ENCODE measurements at places on chromosomes 2 and 18.

DNA sequence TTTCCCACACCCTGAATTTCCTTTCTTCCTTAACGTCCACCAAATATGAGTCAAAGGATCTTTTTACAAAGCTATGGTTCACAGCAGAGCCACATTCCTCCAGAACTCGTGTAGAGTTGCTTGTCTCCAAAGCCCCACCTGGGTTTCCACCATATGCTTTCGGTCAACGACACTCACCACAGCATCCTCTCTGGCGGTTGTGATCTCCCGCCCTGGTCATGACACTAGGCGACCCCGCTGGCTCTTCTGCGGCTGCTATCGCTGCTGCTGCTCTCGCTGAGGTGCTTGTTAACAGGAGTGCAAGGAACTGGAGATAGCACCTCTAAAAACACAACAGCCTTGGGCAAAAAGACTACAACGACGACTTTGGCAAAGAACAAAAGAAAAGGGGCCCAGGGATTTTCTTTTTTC lies 340 bp downstream of the SLC40A1 start:
- DNase-seq, result no peak

DNA sequence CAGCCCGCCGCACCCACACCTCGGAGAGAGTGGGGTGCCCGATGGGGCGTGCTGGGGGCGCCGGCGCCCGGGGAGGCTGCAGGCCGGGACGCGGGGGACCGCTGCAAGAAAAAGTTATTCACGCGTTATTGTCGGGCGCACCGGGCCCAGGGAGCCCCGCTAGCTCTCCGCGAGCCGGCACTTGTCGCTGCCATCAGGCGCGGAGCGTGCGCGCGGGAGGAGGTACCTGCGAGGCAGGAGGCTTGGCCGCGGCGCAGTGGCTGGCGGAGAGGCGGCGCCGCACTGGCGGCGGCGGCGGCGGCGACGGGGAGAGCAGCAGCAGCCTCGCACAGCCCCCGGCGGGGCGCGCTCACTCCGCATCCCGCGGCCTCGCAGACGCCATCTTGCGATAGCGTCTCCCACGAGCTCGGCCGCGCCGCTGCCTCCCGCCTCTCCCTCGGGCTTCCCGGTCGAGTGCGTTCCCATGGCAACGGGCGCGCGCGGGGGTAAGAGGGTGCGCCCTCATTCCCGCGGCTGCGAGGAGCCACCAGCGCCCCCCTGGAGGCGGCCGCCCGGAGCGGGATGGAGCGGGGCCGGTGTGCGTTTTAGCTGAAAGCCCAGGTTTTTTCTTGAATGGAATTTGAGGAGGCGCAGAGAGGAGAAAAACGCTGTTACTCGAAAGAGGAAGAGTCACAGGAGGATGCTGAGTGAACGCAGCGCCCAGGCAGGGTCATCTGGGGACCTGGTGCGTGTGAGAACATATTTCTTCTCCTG lies at the start of gene CHN1:
CHN1 (minus strand) TSS at position 402 of the 753 bp plus-strand sequence. CDS start 469 bp downstream, outside the sequence.
- DNase-seq, result peak; percentile 51

DNA sequence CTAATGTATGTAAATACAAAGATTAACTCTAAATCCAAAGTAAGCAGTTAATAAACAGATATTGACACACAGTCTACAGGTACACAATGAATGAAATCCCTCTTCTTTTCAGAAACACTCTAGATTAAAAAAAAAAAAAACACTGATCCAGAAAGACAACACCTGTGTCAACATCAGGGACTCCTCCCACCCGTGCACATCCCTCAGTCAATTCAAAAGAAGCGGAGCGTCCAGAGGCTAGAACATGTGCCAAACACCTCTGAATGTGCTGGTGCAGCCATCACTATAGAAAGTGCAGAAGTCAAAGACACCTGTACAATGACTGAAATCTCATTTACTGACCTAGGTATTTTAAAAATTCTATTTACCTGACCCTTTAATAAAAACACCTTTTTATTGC lies 622.6 kb upstream of the ID2 start:
- DNase-seq, result no peak

- no peak for DNase-seq
Observed at GRCh38 chr18:55918444-55918843, 330.5 kb upstream of the TCF4 start.

DNA sequence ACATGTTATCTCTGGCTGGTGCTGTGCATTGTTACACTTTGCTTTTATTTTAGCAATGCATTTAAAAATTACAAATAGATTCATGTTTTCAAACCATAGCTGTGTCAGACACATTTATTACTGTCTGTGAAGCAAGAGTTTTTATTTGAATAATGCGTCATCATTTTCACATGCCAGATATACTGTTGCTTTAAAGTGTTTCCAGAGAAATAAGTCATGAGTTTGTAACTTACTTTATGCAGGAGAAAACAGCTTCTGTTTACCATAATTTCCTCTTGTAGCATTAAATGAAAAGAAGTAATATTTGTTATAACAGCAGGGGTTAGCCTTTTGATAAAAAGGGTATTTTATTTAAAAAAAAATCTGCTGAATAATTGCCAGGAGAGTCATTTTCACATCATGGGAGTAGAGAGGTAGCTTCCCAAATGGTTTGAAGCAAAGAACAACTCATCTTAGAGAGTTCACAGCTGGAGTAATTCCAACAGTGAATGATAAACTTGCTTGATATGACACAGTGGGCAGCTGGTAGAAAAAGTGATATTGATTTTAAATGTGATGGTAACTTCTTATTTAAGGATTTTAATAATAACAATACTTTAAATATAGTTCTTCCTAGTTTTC lies 1274.5 kb upstream of the CRIM1 start:
- no peak for DNase-seq

GRCh38 chr2:125092276-125093009 lies 1067.4 kb downstream of the CNTNAP5 start:
- no peak for DNase-seq

DNA sequence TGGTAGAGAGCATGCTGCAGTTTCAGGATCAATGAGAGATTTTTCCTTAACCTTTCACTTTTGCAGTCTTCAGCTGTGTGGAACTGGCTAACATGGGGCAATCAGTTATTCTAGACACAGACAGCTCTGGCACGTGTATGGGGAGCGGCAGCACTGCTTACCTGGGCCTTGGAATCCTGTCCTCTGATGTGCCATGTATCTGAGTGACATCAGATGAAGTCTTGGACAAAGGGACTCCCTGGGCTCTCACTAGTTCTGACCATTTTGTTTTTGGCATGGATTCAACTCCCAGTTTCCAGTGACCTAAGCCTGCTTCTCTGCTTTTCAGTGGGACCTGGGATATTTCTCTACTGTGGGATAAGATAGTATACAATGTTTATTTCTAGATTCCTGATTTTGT lies 54.3 kb downstream of the RNF144A start:
- no peak for DNase-seq

GRCh38 chr2:163856941-163857340 lies 121.1 kb upstream of the FIGN start:
- DNase-seq, result no peak

DNA sequence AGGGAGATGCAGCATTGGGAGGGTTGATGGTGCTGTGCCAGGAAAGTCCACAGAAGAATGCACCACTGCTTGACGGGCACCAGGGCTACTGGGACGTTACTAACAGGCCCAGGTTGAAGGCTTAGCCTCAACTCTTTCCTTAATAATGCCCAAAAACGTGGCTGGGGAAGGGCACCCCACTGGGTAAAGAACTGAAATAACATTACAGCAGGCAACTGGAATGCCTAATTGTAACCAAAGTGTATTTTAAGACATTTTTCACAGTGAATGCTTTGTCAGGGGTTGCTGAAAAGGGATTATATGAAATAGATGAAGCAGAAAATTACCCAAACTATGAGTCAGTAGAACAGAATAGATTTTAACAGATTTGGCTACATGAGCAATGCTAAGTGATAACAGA lies 191.3 kb downstream of the CMPK2 start:
- no peak for DNase-seq

GRCh38 chr18:39346916-39347315 lies 1781.3 kb upstream of the CELF4 start:
- no peak for DNase-seq

GRCh38 chr2:235498946-235499812 lies 5.3 kb downstream of the AGAP1 start:
- no peak for DNase-seq

DNA sequence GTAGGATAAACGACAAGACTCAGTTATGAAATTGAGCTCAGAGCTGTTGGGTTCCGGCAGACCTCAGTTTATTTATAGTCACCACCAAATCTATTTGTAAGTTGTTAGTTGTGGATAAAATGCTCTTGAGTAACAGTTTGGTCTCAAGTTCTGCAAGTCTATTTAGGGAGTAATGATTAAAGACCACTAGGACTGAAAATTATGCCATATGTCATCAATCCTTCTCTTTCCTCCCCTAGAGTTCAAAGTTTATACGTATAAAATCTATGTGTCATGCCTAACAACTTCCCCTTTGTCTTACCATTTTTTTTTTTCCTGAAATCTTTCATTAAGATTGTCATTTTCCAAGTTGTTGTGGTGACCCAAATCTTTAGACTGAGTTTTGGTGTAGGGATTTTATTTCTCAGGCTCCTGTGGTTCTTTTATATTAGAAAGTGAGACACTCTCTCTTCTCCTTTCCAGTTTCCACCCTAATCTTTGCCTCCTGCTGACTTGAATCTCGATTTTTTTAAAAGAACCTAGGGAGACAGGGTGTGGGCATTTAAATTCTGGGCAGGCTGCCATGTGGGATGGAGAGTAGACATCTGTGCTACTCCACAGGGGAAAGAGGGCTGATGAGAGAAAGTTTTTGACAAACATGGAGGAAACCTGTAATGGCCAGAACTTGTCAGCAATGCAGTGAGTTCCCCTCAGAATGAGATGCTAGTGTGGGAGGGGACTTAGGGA lies 51.0 kb downstream of the LAMA3 start:
- DNase-seq, result no peak

DNA sequence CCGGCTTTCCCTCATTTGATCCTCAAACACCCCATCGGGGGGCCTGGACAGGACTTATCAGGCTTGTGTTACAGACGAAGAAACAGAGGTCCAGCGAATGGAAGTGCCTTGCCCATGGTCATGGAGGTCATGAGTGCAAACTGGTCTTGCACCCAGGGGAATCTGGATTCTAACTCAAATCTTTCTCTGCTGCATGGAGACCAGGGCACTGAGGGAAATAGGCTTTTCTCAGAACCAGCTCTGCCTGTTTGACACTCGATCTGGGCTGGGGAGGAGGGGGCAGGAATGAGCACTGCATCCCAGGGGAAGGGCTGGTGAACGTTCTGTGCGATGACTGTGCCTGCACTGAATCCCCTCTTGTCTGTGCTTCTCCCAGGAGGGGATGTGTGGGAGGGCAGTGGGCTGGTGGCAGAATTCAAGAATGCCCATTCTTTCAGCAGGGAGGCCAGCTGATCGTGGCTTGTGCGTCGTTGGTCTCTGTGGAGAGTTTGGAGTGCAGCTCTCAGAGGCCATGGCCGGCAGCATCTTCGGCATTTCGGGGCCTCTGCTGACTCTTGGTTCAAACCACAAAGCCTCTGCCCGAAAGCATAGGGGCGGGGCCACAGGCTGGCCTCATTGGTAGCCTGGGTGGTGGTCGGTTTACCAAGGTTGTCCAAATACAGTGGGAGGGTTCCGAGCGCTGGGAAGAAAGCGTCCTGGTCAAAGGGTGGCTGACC lies 171.6 kb downstream of the DDX1 start:
- DNase-seq, result no peak

DNA sequence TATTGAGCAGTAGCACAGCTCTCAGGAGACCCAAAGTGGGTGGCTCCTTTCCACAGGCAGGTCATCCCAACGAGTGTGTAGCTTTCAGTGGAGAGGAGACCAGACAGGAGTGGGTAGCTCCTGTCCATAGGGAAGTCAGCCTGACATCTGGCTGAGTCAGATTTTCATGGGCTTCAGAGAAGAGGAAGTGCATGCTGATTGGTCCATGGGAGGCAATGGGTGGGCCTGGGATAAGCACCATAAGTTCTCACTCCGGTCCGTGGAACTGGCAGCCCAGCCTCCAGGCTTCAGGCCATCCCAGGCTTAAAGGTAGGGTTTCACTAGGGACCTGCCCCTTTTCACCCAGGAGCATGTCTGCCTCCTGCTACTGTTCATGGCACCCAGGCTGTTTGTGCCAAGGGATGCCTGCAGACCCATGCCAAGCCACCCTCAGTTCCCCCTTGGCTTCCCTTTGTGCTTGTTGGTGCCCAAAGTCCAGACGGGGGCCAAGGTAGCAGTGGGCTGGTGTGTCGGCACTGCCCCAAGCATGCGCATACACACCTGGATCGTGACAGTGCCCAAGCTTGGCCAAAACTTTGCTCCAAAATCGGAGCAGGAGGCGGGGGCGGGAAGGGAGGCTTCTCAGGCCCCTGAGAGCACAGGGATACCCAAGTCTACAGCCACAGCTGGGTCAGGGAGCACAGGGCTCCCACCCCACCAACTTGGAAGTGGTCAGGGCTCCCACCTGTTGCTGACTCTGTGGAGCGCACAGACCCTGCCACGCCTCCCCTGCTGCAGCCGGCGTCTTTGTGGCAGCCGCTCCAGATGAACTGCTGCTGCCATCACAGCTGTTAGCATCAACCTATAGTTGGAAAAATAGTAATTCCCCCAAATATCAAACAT lies 26.4 kb downstream of the MARCHF7 start:
- no peak for DNase-seq

GRCh38 chr2:181850936-181851560 lies 40.5 kb upstream of the ITPRID2 start:
- DNase-seq, result no peak

- DNase-seq, result no peak
Observed at GRCh38 chr2:238169048-238169707, 10.4 kb downstream of the ERFE start.

GRCh38 chr2:160433466-160434140 lies 60.0 kb downstream of the RBMS1 start:
- DNase-seq, result no peak

- no peak for DNase-seq
Observed at GRCh38 chr18:48053881-48054816, 123.7 kb upstream of the SMAD2 start.

- DNase-seq, result no peak
Observed at GRCh38 chr2:225378984-225379383, 20.5 kb upstream of the NYAP2 start.

DNA sequence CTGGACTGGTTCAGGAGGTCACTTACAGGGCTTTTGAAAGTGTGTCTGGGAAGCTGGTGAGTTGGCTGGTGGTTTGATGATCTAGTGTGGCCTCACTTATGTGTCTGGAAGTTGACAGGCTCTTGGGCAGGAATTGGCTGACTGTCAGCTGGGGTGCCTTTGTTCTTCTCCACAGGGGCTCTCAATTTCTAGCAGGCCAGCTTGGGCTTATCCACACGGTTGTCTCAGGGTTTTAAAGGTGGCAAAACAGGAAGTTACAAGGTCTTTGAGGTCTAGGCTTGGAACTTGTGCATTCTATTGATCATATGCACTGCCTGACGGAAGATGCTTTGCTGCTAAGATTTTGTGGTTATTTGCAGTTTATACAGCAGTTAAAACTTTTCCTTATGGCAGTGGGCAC lies 52.0 kb upstream of the CELF4 start:
- no peak for DNase-seq

Data from stimulated activated CD8-positive, alpha-beta memory T cell treated with anti-CD3 and anti-CD28 coated beads, Interleukin-15, amount 100 ng/mL, for 48 hours (primary cell).